ENCODE measurements at places on chromosomes 11 and 22.

DNA sequence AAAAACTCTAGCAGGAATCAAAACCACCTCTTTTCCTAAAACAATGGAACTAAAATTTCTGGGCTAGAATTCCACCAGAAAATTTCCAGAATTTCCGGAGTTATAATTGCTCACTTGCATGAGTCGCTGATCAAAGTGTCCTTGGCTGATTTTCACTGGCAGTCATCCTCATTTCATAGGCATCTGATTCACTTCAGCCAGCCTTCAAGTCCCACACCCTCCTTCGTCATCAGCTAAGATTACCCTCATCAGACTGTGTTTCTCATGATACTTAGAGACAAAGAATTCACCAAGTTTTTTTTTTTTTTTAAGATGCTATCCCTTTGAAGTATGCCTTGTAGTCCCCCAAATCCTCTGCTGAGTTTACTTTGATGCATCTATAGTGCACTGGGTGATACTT is 71.5 kb upstream of the RAB38 start:
- no peak for DNase-seq

DNA sequence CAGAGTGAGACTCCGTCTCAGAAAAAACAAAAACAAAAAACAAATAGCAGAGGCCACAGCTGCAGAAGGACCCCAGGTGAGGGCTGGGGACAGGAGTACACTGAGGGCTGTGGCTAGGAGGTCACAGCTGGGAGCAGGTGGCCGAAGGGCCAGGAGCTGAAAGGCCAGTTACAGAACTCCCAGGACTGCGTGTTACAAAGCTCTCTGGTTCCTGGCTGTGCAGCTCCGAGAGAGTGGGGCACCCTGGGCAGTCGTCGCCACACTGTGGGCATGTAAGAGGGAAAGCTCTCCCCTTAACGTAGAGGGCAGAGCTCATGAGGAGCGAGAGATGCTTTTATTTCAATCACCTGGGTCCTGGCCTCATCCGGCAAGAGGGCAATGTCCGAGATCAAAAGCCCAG is 10.1 kb upstream of the NCF4 start:
- no peak for DNase-seq

DNA sequence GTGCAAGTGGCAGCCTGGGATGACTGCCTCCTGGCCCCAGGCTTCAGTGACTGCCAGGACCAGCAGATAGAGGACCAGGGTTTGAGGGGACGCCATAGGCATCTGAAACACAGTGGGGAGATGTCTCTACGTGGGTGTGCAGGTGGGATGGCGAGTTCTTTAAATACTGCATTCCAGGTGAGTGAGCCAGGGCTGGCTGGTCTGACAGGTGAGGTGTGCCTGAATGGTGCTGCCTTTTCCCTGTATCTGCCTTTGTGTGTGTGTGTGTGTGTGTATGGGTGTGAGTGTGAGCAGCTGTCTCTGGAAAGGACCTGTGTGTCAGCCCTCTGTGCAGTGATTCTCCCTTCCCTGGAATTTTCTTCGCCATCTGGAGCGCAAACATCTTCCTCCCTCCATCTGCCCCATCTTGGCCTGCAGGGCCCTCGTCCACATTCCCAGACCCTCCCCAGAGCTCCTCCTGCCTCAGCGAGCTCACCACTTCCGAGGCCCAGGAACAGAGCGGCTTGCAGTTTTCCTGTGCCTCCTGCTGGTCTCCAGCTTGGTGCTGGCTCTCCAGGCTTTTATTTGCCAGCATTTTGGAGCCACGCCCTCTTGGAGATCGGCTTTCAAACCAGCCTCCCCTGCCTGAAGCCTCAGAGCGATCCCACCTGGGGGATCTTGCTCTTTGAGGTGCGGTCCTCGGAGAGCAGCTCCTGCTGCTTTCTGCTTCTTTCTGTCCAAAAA is at the start of gene GPHA2:
TSS of gene GPHA2 (minus strand) at position 535 of the 723 bp plus-strand sequence. CDS start at position 102, 433 bp downstream.
- DNase-seq, result no peak

DNA sequence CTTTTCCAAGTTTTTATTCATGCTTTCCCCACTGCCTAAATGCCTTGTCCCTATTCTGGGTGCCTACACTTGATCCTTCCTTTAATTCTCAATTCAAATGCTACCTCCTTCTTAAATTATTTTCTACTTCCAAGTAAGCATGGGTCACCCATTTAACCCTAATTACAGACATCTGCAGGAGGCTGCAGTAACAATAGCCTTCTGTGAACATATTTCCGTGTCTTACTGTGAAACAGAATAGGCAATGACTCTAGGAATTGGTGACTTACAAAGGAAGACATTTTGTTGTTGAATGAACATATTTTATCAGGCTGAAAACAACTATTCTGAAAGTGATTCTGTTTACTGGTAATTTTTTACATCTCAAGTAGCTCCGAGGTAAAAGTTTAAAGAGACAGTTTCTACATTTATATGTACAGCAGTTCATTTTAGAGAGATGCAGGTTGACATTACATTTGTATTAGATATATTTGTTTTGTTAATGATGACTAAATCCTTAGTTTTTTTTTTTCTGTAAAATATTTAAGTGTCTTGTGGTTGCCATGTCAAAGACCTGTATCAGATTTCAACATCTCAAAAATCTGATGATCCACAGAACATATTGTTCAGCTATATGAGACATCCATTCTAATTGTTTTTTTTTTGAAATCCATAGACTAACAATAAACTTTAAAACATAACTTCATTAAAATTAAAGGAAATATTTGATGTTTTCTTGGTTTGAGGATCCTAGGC is 316.8 kb downstream of the CASP12 start:
- DNase-seq, result no peak

GRCh38 chr11:17683377-17684161 is 35.8 kb upstream of the MYOD1 start:
- DNase-seq, result no peak

GRCh38 chr11:13486926-13487660 is 8.7 kb downstream of the PTH start:
- peak; percentile 65 for DNase-seq

GRCh38 chr22:29265305-29265704 is 2.5 kb downstream of the RHBDD3 start:
- DNase-seq, result no peak

DNA sequence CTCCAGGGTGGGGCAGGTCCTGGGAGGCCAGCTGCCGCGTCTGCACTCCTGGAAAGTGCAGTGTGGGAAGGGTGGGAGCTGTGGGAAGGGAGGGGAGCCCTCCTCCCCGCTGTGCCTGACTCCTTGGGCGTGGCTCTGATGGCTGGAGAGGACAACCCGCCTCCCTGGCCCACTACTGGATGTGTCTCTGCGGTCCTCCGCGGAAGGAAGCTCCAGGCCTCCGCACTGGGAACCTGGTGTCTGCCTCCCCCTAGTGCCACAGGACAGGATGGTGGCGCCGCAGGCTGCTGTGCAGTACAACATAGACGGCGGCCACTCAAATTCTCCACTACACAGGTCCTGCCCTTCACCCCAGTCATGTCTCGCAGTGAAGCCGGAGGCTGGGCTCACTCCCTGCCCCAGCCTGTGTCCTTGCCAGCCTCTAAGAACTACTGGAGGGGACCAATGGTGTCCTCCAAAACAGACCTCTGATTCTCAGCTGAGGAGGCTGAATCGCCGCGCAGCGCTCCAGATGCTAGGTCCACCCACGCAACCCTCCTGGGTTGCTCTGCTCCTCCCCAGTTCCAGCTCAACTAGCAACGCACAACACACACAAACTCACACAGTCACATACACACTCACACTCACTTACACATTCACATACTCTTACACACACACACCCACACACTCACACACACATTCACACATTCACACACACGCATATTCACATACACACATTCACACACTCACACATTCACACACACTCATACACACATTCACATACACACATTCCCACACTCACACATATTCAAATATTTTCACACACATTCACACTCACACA is 12.4 kb upstream of the DSCAML1 start:
- DNase-seq, result peak; percentile 62

DNA sequence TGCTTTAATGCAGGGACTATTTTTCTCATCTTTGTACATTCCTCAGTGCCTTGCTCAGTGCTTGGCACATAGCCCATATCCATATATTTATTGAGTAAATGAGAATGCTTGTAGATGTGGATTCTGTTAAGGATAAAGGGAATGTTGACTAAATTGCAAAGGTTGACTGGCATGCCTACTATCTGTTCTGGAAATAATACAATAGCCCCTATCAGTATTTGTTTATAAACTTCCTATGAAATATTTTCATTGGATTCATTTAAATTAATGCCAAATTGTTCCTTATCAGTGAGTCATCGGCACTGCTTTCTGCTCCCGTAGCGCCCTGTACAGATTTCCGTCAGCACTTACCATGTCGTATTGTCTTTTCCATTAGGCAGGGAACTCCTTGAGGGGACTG is 8.0 kb downstream of the RNF121 start:
- no peak for DNase-seq

- DNase-seq, result no peak
These were observed 117.4 kb upstream of the PARVA start for GRCh38 chr11:12259956-12260355.

DNA sequence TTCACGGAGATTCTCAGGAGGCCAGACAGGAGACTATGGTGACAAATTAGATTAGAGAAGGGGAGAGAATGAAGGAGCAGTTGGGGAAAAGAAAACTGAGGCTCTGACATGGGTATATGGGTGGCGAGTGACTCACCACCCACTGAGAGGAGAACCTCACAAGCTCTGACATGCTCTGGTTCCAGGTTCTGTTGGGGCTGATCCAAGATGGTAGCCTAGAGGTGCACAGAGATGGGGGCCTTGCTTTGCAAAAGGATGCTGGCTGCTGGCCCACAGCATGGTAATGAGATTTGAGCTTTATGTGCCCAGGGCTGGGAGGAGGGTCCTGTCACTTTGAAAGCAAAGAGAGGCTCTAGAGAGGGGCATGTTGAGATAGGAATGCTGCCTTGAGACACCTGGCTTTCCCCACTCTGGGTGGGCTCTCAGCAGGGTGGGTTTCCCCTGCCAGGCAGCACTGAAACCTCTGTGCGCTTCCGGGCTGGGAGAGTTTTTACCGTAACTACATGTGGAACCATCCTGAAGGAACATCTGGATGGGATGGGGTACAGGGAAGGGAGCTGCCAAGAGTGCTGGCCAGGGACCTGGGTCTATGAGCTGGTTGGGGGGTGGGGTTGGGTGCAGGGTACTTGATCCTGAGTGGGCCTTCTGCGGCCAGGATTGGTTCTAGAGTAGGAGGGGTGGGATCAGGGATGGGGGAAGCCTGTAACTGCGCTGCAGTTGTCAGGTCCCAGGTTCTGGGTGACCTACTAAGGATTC is 1.2 kb upstream of the GRK2 start:
- no peak for DNase-seq

- DNase-seq, result no peak
These were observed 248.1 kb downstream of the CNTN5 start for GRCh38 chr11:99268886-99269285.

DNA sequence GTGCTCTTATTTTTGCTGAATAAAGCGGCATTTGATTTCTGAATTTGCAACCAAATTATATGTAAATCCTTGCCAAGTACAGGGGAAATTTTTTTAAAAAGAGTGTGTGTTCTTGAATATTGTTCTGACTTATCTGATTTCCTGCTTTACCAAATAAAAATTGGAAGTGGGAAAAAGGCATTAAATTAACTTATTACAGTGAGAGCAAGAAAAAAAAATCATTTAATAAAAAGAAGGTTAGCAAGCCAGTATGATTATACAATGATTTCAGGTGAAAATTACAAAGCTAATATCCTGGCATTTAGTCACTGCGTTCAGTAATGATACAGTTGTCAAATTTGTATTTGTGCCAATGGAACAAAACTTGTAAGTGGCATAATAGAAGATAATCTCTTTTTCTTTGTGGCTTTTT is 82.1 kb upstream of the PPARA start:
- no peak for DNase-seq

Measured in CD4-positive, alpha-beta T cell treated with Interferon gamma for 1 hour (primary cell).